ENCODE measurements at places on chromosomes 16 and 17.

DNA sequence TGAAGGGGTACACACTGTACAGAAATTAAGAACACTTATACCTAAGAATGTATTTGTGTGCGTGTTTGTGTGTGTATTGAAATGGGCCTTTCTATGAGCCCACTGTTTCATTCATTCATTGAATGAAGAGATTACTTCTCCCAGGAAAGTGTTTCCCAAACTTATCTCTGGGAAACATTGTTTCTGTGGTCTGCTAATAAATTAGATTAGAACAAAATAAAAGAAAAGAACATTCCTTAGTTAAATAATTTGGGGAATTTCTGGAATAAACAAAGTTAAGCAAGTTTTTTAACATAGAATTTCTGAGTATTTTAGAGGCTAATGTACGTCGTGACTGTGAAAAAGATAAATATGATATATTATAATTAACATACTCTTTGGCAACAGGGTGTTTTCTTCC is 402.4 kb upstream of the CDH11 start:
- DNase-seq, result no peak

GRCh38 chr16:81634380-81635062 is 144.6 kb upstream of the PLCG2 start:
- no peak for DNase-seq

- no peak for DNase-seq
Observed at GRCh38 chr16:74771656-74772315, 2.8 kb downstream of the FA2H start.

DNA sequence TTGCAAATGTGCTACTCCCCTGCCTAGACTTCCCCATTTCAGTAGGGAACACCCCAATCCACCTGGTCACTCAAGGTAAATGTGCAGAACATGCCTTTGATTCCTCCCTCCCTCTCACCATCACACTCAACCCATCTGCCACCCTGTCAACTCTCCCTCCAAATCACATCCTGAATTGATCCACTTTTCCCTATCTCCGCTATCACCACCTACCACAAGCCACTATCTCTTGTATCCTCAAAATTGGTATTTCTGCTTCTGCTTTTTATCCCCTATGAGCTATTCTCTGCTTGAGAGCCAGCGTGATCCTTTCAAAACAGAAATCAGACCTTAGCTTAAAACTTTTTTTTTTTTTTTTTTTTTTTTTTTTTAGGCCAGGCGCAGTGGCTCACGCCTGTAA is 5.4 kb upstream of the NOL11 start:
- no peak for DNase-seq

- no peak for DNase-seq
Observed at GRCh38 chr17:36920032-36921005, 17.0 kb upstream of the LHX1 start.
